ENCODE measurements at places on chromosomes 4 and X.

DNA sequence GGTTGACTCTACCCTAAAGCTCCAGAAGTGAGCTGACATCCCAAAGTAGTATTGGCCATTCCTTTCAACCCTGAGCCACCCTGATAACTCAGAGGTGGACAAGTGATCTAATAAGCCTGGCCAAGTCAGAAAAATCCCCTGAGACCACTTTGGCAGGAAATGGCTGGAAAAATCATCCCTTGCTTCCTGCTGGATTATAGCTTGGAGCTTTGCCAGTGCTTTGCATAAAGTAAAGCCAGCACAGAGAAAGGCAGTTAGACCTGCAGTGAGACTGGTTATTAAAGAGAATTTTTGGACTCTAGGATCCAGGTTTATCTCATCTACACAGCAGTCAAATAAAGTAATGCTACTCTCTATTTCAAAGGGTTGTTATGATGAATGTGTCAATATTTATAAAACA is 6.4 kb downstream of the CXCL3 start:
- DNase-seq, result no peak

GRCh38 chr4:79295086-79295485 is 30.8 kb downstream of the NAA11 start:
- DNase-seq, result no peak

- DNase-seq, result no peak
Observed at GRCh38 chrX:114344756-114345349, 239.0 kb upstream of the HTR2C start.

DNA sequence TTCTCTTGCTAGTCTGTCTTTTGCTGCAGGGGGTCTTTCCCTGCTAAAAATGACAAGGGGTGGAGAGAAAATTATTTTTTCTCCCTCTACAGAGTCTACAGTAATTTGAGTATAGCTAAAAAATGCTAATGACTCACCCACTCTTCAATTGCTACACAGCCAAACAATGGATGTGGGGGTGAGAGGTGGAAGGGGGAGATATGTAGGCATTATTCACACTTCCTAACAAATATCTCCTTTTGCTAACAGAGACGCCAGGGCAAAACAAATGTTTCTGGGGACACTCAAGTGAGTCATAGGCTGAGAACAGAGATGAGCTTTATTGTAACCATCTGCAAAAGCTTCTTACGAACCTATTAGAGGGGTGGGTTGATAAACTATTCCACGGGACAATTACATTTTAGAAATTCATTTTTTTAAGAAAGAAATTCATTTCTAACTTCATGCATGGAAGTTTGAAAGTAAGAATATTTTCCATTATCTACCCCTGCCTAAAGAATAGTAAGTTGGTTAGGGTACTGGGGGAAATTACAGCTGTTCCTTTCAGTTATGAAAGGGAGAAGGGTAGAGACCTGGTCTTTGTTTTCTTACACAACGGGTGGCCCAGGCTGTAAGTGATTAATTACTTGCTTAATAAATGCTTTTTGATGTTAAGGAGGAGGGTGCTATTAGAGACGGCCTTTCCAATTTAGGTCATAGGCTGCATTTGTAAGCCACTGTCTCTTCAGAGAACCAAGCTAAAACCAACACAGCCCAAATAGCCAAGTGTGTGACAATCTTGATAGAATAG is 12.8 kb downstream of the SCD5 start:
- DNase-seq, result no peak

DNA sequence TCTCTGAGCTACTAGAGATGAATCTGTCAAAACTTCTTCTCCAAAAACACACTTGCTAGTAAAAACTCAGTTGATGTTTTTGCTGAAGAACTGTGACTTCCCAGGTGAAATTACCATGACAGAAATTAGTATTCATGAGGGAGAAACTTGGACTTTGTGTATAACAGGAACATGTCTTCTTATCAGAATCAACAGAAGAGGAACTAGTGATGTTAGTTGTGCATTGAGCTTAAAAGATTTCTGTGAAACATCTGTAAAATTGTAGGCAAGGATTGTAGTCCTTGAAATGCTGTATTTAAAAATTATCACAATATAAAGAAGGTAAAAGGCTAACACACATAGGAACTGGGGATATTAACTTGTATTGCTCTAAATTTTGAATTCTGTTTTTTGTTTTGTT is 11.3 kb downstream of the FAM241A start:
- no peak for DNase-seq

GRCh38 chr4:158006990-158007389 is 165.8 kb downstream of the GASK1B start:
- no peak for DNase-seq
